ENCODE measurements at places on chromosomes 6 and 20.

DNA sequence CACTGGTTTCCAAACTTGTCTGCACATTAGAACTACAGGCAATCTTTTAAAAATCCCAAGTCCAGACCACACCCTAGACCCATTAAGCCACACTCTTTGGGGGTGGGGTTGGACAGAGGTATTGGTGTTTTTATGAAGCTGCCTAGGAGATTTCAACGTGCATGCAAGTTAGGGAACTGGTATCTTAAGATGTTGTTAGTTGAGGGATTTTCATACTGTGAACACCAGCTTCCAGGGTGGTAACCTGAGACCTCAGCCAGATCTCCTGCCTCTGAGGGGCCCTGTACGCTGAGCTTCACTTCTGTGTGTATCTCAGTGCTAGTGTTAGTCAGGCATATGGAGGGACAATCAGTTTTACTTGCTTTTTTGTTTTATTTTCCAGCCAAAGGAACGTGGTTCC lies 138.0 kb downstream of the UTRN start:
- no peak for DNase-seq

DNA sequence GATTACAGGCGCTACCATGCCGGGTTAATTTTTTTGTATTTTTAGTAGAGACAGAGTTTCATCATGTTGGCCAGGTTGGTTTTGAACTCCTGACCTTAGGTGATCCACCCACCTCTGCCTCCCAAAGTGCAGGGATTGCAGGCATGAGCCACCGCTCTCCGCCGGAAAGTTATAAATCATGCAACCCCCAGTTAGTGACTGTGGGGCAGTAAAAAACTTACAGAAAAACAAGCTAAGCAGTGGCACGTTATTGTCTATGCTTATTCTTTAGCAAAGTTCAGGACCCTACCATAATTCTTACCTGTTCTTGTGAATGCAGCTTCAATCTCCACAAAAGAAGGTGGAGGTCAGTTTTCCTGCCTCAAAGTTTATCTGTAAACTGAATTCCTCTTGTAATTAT lies 47.5 kb upstream of the BTN3A2 start:
- no peak for DNase-seq

GRCh38 chr6:105794239-105794638 lies 291.9 kb upstream of the PRDM1 start:
- no peak for DNase-seq

DNA sequence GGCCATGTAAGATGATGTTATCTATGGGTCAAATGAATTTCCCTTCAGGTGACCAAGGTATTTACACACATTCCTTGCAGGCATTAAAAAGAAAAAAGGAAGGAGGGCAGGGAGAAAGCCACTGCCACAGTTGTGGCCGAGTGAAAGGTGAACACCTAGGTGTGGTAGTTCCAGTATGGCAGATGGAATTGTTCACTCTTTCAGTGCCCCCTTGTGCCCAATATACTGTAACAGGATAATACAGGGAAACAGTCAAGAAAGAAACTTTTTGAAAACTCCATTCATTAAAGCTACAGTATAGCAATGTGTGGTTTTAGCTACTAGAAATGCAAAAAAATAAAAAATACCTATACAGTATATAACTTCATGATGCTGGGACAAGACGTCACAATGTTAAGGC lies 52.1 kb downstream of the BMP2 start:
- DNase-seq = no peak
